ENCODE measurements at places on chromosomes 6 and 20.
A peak's percentile ranks its signal among the peaks of the same experiment; 100 is the strongest.

DNA sequence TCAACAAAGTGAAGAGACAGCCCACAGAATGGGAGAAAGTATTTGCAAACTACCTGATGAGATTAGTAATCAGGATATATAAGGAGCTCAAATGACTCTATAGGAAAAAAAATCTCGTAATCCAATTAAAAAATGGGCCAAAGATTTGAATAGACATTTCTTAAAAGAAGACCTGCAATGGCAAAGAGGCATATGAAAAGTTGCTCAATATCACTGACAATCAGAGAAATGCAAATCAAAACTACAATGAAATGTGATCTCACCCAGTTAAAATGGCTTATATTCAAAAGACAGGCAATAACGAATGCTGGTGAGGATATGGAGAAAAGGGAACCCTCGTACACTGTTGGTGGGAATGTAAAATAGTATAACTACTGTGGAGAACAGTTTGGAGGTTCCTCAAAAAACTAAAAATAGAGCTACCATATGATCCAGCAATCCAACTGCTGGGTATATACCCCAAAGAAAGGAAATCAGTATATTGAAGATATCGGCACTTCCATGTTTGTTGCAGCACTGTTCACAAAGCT lies 65.0 kb downstream of the TOX2 start:
- no peak for DNase-seq

DNA sequence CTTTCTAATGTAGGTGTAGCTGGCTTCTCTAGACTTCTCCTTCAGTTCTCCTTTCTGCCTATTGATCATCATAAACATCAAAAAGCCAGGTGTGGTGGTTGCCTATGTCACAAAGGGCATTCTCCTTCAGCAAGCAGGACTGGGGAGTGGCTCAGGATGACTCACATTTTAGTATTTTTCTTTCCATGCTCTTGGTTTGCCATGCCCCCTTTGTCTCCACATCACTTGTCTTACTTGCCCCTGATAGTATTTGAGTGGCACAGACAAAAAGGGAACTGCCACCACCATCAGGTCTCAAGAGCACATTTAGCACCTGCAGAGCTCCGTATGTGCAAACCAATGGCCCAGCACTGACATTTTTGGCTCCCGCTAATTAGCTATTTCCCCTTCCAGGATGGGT lies 698.8 kb downstream of the DHX35 start:
- no peak for DNase-seq

DNA sequence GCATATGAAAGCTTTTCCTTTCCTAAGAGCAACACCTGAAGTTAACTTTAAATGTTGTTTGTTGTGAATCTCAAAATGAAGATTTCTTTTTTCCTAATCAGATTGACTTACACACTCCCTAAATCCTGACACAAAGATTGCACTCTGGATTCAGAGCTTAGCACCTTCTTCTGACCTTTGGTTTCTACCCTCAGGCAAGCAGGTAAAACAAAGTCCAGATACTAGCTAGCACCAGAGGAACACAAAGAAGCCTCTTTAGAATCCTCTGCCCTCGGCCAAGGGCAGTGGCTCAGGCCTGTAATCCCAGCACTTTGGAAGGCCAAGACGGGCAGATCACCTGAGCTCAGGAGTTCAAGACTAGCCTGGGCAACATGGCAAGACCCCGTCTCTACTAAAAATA lies 14.5 kb downstream of the SERAC1 start:
- no peak for DNase-seq

DNA sequence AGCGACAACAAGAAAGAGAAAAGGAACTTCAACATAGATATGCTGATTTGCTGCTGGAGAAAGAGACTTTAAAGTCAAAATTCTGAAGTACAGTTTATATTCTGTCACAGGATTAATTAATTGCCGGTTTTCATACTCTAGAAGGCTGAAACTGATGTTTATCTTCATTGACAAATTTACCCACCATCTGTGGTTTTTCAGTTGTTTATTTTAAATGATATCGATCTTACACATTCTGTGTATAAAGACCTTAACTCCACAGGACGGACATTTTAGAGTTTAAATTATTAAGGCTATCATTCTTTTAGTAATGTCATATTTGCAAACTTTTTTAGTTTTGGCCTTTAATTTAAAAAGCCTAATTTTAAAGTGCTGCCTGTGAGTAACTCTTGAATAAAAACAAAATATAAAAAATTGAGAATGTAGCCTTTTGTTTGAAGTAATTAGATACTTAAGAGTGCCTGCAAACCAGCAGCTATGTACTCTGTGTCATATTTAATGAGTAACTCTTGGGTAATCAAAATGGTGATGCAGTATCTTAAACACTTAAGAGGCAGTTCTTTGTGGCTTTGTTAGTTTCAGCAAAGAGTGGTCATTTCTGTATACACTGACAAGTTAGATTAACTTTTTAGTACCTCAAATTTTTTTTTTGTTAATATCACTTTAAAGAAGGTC lies 59.3 kb downstream of the CDC5L start:
- no peak for DNase-seq

DNA sequence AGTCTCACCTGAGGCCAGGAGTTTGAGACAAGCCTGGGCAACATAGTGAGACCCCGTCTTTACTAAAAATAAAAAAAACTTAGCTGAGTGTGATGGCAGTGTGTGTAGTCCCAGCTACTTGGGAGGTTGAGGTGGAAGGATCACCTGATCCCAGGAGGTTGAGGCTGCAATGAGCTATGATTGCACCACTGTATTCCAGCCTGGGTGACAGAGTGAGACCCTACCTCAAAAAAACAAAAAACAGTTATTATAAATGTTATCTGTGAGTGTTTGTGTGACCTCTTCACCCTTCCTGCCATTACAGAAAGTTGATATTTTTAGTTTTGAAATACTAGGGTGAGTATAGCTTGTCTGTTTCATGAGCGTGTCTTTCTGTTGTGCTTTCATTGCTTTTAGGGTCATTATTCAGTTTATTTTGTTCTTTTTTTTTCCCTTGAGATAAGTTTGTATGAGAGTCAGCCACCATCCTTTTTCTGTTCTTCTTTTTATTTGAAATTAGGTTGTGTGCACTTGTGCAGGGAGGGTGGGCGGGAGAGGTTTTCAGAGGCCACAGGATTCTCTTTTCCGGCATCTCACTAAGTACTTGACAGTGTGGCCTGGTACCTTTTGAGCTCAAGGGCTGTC lies 26.2 kb downstream of the CDYL start:
- DNase-seq, result no peak

DNA sequence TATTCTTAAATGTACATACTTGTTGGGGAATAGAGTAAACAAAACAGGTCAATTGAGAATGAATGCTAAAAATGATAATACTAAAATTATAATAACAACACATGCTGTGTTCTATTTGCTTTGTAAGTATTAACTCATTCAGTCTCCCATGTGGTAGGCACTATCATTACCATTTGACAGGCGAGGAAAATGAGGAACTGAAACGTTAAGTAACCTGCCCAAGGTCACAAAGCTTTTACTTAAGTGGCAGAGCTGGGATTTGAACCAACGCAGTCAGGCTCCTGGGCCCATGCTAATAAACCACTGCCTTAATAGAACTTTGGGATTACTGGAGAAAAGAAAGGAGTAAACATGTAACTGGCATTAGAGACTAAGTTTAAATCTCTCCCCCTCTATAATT lies 3.8 kb downstream of the NSFL1C start:
- no peak for DNase-seq

GRCh38 chr6:39932386-39932910 lies 1.8 kb downstream of the MOCS1 start:
- DNase-seq, result no peak

DNA sequence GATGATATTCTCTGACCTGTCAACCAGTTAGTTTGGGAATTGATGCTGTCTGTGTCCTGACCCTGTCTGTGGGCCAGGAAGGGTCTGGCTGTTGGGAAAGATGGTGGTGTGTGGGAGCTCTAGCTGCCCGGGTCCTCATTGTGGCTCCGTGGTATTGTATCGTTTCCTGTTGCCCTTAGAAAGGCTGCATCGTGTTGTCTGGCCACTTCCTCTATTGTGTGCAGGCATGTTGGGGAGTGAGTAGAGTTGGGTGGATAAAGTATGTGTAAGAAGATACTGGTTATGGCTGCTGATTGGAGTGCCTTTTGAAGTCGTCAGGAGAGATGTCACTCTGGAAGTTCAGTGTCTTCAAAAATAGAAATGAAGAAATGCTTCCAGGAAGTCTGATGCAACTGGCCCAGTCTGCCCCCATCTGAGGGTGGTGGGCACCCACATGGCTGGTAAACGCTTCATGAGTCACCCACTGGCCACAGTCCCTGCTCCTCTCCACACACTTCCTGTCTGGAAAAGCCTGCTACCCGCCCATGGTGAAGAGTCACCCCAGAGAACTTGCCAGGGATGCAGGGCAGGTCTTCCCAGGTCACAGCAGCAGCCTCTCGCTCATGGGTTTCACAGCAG lies 27.9 kb downstream of the PPARD start:
- peak; percentile 96 for DNase-seq

GRCh38 chr20:10093087-10093591 lies 58.4 kb downstream of the ANKEF1 start:
- no peak for DNase-seq

DNA sequence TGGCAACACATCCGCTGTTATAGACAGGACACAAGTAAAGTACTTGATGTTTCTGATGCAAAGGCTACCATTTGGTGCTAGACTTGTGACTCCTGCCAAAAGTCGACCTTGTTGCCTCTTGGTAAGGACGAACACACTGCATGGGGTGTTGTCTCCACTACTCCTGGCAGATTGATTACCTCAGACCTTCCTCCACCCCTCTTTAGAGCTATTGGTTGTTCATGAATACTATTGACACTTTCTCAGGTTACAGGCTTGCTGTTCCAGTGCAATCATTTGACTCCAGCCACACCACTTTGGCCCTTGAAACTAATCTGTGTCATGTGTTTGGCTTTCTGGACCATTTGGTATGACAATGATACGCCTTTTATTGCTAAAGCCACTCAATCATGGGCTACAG lies 62.3 kb downstream of the TRMT11 start:
- DNase-seq, result no peak

DNA sequence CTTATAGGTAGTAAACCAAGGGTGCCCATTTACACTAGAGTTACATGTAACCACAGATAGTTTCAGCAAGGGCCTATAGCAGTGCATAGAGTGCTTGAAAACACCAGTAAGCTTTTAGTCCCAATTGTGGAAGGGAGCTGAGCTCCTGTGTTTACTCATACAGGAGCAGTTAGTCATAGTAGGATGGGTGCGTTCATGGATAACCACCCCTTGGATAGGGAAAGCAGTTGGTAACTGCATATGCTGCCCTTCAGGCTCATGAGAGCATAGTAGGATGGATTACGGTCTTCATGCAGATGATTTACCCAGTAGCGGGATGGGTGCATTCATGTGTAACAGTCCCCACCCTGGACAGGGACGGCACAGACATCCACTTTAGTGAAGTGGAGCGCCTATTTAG lies 45.1 kb downstream of the OR2B6 start:
- no peak for DNase-seq

- DNase-seq, result no peak
These were observed 1372.1 kb downstream of the EPHA7 start for GRCh38 chr6:92047152-92047850.

GRCh38 chr6:10582774-10583508 lies 61.8 kb downstream of the GCNT2 start:
- DNase-seq, result no peak

GRCh38 chr6:52511572-52512151 lies 65.2 kb downstream of the TRAM2 start:
- DNase-seq, result no peak

GRCh38 chr6:50966532-50966931 lies 147.9 kb downstream of the TFAP2B start:
- DNase-seq, result no peak

GRCh38 chr20:41382791-41383305 lies 16.2 kb upstream of the EMILIN3 start:
- no peak for DNase-seq

- no peak for DNase-seq
These were observed 854.5 kb upstream of the EYS start for GRCh38 chr6:66561479-66561878.

DNA sequence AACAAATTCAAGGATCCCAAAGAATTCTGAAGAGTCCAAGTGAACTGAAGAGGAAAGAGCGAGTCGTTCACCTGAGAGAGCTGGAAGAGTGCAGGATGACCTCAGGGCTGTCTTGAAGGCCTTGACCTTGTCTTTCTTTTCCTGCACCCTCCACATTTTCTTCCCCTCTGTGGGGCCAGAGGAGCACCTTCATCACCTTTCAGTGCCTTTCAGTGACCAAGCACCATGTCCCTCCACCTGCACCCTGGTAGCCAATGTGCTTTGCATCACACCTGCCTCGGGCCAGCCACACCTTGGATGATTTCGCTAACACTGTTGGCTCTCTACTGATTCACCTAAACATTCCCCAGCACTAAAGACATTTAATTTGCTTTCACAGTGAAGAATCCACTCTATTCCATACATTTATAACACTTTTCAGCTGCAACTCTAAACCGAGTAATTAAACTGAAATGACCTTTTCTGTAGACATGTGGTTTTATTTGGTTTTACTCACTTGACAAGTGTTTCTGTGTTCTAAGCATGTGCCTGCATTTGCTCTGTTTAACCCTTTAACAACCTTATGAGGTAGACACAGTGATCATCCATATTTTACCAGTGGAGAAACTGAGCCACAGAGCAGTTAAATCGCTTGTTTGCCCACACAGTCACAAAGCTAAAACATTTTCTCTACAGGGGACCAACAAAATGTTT lies 121.3 kb upstream of the CST7 start:
- no peak for DNase-seq

- DNase-seq, result no peak
These were observed 76.4 kb downstream of the OGFRL1 start for GRCh38 chr6:71364889-71365542.

DNA sequence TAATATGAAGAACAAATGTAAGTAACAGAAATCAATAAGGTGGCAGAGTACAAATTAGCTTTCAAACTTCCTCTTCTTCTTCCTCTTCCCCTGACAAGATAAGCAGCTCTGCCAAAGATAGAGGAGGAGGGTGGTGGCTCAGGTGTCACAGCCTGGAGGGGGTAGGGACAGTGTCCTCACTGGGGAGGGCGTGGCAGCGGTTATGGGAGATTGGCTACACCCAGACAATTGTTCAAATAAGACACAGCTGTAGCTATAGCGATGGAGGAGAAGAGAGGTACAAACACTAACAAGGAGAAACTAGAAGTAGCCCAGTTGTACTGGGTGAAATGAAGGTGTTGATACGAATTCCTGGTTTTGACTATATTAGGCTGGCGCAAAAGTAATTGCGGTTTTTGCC lies 198.5 kb downstream of the TBXT start:
- DNase-seq, result no peak

All from suppressor macrophage treated with lipopolysaccharide for 1 hour (primary cell).